ACHN (cell line): ENCODE measurements at places on chromosomes 5 and 9.

GRCh38 chr9:98385751-98386150 lies 130.3 kb upstream of the TBC1D2 start:
- DNase-seq = no peak

DNA sequence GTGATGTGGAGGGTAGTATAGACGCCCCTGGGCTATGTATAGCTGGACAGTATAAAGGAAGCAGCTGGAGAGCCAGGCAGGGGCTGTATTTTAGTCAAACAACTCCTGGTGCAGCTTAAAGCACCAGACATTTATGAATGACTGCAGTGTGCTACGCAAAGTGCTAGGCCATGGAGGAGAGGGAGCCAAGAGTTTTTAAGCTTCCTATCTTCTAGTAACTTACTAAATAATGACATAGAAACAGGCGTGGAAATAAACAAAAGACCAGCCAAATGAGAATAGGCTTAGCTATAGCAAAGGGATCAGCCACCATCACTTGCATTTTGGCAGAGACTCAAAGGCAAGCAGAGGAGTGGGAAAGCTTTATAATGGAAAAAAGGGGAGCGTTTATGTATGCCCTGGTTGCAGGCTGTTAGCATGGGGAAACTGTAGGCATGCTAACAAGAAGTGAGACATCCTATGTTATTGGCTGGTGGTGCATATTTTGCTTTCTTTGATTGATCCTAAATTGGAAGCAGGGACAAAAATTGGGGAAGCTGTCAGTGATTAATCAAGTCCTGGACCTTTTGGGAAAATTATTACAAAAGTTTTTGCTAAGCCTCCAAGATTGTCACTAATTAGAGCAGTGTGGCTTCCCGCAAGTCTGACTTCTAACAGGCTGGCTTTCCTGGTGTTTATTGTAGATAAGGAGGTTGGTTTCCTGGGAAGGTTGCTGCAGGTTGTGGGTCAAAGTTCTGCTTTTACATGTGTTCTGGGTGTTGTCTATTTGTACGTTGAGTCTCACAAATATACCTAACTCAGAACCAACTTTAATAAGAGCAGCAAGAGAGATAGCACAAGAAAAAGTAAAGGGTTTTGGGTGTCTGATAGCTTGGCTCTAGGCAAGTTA lies 46.6 kb downstream of the RAB3C start:
- DNase-seq = no peak

DNA sequence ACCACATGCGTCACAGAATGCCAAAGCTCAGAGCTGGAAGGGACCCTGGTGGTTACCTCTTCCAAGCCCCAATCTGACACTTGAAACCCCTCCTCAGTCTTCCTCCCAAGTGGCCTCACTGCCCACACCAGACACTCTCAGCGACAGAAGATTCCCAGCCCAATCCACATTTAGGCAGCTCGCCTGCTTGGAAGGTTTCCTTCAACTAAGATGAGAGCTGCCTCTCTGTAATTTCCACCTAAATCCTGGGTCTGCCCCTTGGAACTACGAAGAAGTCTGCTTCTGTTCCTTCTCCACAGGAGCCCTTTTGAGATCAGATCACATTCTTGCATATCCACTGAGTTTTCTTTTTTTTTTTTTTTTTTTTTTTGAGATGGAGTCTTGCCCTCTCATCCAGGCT lies 83.7 kb downstream of the PAX5 start:
- DNase-seq = no peak

- DNase-seq = no peak
Observed at GRCh38 chr5:97124335-97124734, 18.1 kb downstream of the LIX1 start.

DNA sequence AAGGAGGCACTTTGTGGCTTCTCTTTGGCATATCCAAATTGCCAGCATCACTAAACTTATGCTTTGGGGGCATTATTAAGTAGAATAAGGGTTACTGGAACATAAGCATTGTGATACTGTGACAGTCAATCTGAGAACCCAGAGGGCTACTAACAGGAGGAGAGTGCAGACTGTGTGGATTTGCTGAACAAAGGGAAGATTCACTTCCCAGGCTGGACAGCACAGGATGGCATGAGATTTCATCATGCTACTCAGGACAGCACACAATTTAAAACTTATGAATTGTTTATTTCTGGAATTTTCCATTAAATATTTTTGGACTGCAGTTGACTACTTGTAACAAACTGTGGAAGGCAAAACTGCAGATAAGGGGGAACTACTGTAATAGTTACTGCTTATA lies 212.5 kb downstream of the TMC1 start:
- DNase-seq = no peak

DNA sequence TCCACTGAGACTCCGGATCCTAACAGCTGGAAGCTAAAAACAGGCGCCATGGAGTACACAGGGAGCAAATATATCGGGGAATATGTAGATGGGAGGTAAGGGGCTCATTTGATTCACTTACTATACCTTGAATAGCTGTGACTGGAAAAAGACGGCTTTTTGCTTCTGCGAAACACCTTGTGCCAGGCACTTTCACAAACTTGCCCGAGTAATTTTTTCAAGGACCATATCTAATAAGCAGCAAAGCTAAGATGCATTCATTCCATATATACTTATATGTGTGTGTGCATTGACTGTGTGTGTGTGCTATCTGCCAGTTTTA lies 178 bp downstream of the MORN5 start:
- no peak for DNase-seq

DNA sequence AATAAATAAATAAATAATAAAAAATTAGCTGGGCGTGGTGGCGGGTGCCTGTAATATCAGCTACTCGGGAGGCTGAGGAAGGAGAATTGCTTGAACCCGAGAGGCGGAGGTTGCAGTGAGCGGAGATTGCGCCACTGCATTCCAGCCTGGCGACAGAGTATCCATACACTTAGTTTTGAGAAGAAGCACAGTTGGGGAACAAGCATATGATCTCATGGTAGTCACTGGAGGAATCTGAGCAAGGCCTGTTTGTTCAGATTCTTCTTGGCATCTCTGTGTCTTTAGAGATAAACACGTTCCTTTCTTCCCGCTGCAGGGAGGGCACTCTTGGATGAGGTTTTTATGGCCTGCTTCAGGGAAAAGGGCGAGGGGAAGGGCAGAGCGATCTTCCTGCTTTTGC lies 15.6 kb upstream of the DENND1A start:
- DNase-seq = no peak

DNA sequence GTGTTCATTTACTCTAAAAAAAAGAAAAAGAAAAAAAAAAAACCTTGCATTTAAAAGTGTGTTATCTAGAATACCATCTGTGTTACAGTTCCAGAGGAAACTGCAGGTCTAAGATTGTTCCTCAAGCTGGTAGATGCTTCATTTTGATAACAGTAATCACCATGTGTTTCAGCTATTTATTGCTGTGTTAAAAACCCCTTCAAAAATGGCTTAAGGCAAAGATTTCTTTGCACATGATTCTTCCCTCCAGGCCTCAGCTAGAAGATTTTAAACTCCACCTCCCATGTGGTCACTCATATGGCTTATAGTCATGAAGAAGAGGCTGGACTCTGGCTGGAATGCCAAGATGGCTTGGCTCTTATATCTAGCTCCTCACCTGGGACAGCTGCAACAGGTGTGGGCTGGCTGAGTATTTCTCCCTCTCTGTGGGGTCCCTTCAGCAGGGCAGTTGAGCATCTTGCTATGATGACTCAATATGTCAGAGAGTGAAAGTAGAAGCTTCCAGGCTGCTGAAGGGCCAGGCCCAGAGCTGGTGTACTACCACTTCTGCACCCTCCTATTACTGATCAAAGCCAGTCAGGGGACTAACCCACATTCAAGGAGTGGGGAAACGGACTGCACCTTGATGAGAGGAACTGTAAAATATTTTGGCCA lies 920.4 kb upstream of the DMAC1 start:
- DNase-seq = no peak
